Smooth muscle cell of bladder (primary cell): ENCODE measurements at places on chromosomes 13 and 19. TPM values are rescaled to one million over a fixed set of nuclear protein-coding genes. Genes with fewer than 3 reads are reported as not detected.

The ZNF527 gene
- 4.1 TPM in 2 replicates for total RNA-seq

The PDE4C gene
- 0.57 and 4.9 TPM in 2 replicates for total RNA-seq

The PSG7 gene
- total RNA-seq, result under 0.01 TPM in 1 of 2 replicates, not detected in the other

The TYROBP gene
- not detected in 2 replicates for total RNA-seq

The YJEFN3 gene
- total RNA-seq, result 0.57 and 0.92 TPM in 2 replicates

The ATP4B gene
- total RNA-seq, result not detected in 2 replicates

The ZNF837 gene
- total RNA-seq, result 1.4 and 1.5 TPM in 2 replicates

The ZNF491 gene
- total RNA-seq, result 3.0 and 3.3 TPM in 2 replicates

The ZNF121 gene
- 33.7 and 34.2 TPM in 2 replicates for total RNA-seq

The MYADM gene
- 5.0 and 6.7 TPM in 2 replicates for total RNA-seq
